ENCODE measurements at places on chromosomes 3 and 15.

- DNase-seq, result no peak
Observed at GRCh38 chr3:66748175-66748876, 247.5 kb upstream of the LRIG1 start.

GRCh38 chr3:54691289-54691771, 236.5 kb downstream of the LRTM1 start:
- DNase-seq, result no peak

DNA sequence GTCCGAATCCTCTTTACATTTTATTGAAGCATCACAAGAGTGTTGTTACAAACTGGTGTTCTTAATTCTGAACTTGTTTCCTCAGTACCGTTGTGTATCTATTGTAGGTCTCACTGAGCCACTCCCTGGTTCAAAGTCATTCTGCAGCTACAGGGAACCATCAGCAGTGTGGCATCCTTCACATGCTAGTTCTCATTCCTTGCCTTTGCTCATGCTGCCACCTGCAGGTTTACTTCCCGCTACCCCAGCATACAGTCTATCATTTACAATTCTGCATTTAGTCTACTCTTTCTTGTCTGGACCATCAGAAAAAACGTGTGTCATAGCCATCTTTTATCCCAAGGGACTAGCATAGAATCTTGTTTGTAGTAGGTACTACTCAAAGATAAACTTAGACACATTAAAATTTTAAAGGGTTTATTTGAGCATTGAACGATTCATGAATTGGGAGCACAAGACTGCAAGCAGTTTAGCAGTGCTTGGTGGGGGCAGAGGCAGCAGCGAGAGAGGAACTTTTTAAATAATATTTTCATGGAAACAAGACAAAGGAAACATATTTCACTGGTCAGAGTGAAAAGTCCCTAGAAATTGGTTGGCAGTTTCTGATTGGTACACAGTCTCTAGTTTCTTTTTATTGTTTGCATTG, 402.1 kb downstream of the CADM2 start:
- DNase-seq, result no peak

- no peak for DNase-seq
Observed at GRCh38 chr15:43376017-43376705, 5.3 kb downstream of the TUBGCP4 start.

DNA sequence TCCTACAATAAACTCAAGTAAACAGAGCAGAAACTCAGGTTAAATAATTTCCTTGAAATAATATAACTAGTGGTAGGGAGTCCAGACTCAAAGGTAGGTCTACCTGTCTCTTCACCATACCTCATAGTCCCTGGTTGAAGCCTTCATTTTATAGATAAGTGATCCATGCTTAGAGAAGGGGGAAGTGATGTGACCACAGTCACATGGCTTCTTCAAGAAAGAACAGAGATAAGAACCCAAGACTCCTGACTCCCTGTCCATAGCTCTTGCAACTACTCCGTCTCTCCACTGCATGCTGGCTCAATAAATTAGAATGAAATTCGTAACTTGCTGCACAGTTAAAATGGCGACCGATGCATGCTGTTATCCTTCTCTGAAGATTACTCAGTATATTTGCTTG, 11.0 kb upstream of the C15orf61 start:
- no peak for DNase-seq

DNA sequence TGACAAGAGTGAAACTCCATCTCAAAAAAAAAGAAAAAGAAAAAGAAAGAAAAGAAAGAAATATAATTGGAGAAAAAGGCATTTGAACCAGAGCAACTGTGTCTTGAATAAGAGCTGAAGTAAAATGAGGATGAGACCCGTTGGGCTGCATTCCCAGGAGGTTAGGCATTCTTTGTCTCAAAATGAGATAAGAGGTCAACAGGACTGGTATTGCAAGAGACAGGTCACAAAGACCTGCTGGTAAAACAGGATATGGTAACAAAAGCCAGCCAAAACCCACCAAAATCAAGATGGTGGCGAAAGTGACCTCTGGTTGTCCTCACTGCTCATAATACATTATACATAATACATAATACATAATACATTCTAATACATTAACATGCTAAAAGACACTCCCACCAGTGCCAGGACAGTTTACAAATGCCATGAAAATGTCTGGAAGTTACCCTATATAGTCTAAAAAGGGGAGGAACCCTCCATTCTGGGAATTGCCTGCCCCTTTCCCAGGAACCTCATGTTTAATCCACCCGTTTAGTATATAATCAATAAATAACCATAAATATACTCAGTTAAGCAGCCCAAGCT, 8.6 kb upstream of the TIPIN start:
- DNase-seq, result no peak

- DNase-seq, result no peak
Observed at GRCh38 chr15:62788224-62788623, 254.3 kb upstream of the TPM1 start.

DNA sequence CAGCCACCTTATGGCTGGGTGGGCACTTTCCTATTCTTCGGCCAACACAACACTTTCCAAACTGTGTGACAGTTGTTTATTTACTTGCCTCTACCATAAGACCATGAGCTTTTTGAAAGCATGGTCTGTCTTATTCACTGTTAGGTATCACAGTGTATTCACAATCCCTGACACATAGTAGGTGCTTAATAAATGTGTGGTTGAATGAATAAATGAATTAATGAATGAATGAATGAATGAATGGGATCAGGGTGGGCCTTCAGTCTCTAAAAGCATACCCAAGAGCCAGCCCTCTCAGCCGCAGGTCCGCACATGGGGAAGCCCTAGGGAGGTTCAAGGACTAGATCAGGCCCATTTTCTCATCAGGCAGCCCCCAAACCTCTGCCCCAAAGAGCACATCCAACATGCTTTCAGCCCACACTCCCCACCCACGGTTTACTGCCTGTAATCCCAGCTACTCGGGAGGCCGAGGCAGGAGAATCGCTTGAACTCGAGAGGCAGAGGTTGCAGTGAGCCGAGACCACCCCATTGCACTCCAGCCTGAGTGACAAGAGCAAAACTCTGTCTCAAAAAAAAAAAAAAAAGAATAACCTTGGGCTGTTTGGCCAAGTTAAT, 95.9 kb downstream of the LIPC start:
- DNase-seq, result no peak

DNA sequence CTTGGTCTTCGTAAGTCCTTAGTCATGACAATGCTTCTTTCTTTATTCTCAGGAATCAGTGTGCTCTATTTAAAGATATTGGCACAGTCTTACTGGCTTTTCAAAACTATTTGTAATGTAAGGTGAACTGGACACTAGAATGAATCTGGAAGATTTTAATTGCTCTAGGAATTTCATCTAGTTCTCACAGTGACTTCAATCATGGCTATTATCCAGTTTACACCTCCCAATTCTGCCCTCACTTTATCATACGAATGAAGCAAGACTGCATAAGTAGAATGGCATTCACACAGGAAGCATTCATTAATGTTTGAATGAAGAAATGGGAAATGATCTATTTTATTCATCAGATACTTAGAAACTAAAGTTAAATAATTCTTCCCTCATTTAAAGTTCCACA, 26.7 kb upstream of the DRD3 start:
- DNase-seq, result no peak
